ENCODE measurements at places on chromosomes 11 and 22.

DNA sequence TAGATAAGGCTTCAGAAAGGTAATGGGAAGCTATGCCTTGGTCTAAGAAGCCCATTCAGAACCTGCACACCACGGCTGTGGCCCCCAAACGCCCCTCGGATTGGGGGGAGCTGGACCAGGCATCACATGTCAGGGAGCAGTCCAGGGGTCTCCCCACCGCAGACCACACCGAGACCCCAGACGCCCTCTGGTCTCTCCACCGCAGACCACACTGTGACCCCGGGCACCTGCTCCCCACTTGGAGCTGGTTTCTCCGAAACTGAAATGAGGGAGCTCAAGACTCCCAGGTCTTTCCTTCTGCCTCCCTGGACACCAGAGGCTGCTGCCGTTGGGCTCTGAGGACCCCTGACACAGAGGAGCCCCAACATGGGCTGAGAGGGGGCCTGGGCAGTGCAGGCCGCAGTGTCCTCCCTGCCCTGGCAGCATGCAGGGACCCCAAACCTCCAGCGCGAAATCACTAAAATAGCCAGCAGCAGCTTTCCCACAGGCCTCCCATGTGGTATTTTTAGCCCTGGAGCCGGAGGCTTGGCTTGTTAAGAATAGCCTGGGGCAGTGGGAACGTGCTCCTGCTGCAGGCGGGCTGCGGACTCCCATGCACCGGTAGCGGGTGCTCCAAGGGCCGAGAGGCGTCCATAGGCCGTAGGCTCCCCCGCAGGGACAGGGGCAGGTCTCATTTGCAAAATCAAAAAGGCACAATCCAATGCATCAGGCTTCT is 7.7 kb downstream of the LINC01488 start:
- no peak for DNase-seq

GRCh38 chr11:16554361-16554760 is 184.1 kb upstream of the C11orf58 start:
- DNase-seq: no peak

GRCh38 chr11:26243426-26243825 is 88.5 kb upstream of the ANO3 start:
- DNase-seq: no peak

DNA sequence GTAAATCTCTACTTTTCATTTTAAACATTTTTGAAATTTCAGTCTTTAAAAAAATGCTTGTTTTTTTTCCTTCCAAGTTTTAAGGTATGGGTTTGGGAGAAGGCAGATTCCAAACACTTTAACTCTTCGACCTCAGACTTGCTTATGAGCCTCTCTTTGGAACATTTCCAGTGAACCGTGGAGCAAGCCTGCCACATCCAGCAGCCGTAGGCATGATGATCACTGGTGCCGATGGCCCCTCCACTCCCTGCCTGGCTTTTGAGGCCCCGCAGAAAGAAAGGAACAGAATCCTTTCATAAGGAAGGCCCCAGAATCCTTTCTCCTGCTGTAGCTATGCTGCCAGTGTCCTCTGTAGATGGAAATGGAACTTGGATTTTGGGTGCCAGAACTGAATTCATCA is 50.7 kb downstream of the BMAL1 start:
- no peak for DNase-seq

GRCh38 chr11:134558916-134559601 is 147.0 kb upstream of the B3GAT1 start:
- DNase-seq: no peak

DNA sequence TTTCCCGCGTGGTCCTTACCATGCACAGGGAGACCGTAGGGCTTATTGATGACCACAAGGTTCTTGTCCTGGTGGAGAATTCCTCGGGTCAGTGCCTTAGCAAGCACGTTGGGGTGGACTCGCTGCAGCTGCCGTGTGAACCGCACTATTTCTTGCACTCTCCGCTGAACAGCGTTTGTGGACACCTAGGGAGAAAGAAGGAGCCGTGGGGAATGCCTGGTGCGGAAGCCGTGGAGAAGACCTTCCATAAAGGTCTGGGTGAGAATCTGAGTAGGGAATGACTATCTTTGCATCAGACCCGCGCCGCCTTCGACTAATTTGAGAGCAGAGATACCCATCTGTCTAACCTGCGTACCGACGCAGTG is 597 bp downstream of the RPUSD4 start:
- DNase-seq: no peak

DNA sequence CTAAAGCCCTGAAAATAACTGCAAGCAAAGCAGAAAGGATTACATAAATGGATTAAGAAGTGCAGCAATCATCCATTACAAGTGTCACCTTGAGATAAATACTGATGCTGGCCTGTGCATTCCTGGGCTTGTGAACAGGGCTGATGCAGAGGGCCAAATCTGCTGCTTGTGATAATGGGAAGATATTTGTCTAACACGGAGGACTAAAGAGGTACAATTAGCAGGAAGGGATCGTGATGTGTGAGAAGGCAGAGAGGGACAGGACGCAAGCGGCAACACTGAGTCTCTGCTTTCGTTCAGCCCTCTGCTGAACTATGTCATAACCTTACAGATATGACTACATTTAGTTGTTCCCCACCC is 107.7 kb upstream of the DDI1 start:
- no peak for DNase-seq

GRCh38 chr11:117535201-117535849 is 207.7 kb downstream of the CEP164 start:
- no peak for DNase-seq

- DNase-seq: no peak
Measured at GRCh38 chr11:130308059-130308458, 6.7 kb downstream of the ZBTB44 start.

GRCh38 chr11:121231576-121232278 is 60.8 kb upstream of the SC5D start:
- no peak for DNase-seq

DNA sequence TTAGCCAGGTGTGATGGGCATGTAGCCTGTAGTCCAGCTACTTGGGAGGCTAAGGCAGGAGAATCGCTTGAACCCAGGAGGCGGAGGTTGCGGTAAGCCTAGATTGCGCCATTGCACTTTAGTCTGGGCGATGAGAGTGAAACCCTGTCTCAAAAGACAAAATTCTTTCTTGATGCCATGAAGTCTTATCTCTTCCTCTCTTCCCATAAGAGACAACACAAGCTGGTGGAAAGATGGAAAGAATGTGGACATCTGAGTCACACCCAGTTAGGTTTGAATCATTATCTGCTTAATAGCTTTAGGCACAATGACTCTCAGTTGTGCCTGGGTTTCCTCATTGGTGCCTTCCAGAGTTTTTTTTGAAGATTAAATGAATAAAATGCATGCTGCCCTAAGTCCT is 35.3 kb downstream of the KREMEN1 start:
- DNase-seq: no peak

- DNase-seq: no peak
Measured at GRCh38 chr11:126138636-126139035, 72.8 kb downstream of the RPUSD4 start.

- no peak for DNase-seq
Measured at GRCh38 chr11:10295064-10295901, 1.3 kb upstream of the SBF2 start.

DNA sequence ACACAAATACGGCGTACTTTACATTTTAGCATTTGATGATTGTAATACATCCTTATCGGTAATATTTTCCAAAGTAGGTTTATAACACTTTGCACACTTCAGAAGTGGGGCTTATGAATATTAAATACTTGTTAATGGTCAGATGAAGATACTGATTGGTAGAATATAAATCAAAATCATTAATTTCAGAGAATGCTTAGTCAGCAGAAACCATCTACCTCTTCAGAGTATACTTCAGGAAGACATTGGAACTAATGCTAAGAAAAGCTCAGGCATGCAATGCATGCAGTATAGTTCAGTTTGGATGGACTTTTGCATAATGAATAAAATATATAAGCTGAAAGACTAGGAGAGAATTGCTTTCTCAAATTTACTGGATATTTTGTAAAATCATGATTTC is 19.7 kb upstream of the TECTA start:
- no peak for DNase-seq

GRCh38 chr11:61532134-61533038 is 23.8 kb downstream of the LRRC10B start:
- no peak for DNase-seq

DNA sequence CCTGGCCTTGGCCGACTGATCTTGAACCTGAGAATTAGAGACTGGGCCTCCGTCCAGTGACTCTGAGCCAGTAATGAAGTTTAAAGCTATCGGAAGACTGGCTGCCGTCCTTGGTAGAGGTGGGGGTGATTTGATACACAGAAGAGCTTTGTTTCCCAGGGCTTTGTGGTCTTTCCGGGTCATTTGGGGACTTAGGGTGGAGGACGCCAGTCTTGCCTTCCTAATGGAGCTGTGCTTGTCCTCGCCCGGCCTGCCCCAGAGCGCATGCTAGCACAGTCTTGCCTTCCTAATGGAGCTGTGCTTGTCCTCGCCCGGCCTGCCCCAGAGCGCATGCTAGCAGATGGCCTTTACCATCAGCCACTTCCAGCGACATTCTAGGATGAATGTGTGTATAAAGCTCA is 65.8 kb downstream of the ST3GAL4 start:
- no peak for DNase-seq
